ENCODE measurements at places on chromosomes 11 and 22.

DNA sequence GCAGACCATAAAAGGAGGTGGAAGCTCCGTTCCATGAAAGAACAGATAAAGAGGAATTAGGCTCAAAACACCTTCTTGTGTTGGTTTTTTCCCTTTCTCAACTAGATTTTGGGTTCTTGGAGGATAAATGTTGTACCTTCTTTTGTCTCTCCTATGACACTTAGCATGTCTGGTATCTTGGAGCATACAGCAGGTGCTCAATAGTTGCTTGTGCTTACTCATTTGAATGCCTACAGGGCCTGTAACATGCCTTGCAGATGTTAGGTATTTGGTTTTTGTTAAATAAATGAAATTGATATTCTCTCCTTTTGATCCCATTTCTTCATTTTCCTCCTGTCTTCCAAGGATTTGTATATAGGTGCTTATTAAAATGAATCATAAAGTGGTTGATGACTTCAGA is 16.4 kb upstream of the PLET1 start:
- no peak for DNase-seq

- DNase-seq, result peak; percentile 90
These were observed 289.1 kb downstream of the TBC1D22A start for GRCh38 chr22:47051441-47052071.

DNA sequence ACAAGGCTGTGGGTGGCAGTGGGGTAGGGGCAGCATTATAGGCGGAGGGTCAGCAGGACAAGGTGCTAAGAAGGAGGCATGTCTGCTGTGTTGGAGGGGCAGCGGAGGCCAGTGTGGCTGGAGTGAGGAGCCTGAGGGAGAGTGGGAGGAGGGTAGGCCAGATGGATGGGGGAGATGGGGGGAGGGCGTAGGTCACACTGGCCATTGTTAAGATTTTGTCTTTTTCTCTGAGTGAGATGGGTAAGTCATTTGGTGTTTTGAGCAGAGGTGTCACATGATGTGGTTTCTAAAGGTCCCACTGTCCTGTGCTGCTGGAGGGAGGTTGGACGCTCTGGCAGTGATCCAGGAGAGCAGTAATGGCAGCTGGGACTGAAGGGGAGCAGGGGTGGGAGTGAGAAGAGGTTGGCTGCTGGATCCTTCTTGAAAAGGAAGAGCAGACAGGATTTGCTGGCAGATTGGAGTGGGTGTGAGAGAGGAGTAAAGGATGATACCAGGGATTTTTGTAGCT is 9.8 kb downstream of the PPP6R3 start:
- DNase-seq, result no peak

- no peak for DNase-seq
These were observed 34.8 kb downstream of the EFCAB6 start for GRCh38 chr22:43777286-43777685.

DNA sequence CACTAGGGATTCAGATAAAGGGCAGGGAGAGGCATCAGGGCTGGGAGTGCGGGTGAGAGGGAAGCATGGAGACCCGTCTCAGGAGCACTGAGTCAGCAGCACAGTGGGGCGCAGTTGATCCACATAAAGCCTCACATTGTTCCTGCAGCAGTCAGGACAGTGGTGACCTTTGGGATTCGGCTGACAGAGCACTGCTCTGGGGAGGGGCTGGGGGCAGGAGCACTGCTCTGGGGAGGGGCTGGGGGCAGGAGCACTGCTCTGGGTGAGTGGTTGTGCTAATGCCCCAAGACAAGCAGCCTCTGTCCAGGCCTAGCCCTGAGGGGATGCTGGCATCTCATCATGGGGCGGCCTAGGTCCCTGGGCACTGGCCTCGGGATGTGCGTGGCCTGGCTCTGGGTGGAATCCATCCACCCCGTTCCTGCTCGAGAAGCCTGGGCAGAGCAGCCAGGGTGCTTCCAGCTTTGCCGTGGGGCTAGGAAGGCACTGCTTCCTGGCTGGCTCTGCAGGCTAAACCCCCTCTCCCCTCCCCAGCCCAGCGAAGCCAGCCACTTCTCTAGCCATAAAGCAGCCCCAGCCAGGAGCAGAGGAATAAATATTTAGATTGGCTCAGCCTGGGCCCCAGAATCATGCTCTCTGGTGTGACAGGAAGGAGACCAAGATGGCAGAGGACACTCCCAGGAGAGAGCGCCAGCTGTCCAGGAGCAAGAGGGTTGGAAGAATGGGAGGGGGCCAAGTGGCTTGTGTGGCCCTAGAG is 7.3 kb downstream of the OAF start:
- no peak for DNase-seq

- DNase-seq, result no peak
These were observed 159.1 kb downstream of the PGR start for GRCh38 chr11:100970283-100971164.

DNA sequence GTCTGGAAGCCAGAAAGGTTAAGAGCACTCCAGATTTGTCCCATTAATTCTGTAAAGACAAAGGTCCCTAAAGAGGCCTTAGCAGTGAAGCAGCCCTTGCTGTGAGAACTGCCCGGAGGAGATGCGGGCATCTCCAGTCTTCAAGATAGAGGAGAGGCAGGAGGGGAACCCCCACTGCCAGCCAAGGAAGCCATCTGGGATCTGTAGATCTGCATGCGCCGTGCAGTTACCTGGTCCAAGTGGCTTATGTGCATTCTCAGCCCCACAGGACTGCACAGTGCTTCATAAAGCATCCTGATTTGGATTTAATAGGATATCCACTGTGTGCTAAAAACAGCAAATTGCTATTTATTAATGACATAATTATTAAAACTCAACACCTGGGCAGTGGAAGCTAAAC is 834.6 kb downstream of the NTM start:
- no peak for DNase-seq

- no peak for DNase-seq
These were observed 23.8 kb downstream of the PACSIN2 start for GRCh38 chr22:42991010-42991651.

DNA sequence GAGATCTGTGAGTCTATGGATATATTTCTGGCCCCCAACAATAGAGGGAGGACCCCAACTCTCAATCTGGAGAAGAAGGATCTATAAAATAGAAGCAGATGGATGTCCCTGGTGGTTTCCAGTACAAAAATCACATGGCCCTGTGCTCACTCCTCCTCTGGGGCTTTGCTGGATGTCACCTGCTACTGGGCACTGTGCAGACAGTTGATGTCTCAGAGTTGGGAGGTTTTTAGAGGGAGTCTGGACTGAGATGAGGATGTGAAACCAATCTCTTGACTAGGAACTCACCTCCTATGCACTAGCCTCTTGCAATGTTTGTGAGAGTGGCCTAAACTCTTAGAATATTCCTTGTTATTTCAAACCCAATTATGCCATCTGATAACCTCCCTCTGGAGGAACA is 107.2 kb downstream of the SCN3B start:
- DNase-seq, result no peak

DNA sequence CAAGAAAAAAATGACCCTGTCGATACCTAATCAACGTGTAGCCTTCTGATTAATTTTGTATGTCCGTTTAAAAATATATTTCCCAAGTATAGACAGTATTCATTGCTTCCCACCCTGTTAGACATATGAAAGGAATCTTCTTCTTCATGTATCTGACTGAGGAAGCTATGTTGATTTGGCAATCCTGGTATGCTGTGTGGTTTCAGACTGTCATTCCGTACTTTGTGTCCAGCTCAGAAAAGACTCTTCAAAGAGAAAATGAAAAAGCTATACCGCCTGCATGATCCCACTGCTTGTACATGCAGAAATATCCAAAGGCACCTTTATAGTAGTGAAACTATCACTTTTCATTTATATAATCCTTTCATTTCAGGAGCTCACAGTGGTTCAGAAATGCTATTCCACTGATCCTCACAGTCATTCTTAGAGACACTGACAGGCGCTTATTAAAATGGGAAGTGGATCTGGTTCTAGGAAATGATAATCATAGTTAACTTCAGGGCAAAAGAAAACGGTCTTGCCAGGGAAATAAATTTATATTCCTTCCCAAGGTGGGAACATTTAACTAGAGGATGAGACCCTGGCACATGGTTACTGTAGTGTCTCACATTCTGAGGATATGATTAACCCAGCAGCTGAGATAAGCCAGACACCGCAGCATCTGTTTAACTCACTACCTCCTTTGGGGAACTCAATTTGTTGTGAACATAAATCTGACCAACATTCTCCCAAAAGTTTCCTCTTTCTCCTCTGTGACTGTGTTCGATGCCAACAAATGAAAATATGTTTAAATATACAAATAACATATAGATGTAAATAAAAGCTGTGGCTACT is 599.2 kb upstream of the LUZP2 start:
- DNase-seq, result no peak

GRCh38 chr11:122112470-122113365 is 3.3 kb downstream of the BLID start:
- no peak for DNase-seq

DNA sequence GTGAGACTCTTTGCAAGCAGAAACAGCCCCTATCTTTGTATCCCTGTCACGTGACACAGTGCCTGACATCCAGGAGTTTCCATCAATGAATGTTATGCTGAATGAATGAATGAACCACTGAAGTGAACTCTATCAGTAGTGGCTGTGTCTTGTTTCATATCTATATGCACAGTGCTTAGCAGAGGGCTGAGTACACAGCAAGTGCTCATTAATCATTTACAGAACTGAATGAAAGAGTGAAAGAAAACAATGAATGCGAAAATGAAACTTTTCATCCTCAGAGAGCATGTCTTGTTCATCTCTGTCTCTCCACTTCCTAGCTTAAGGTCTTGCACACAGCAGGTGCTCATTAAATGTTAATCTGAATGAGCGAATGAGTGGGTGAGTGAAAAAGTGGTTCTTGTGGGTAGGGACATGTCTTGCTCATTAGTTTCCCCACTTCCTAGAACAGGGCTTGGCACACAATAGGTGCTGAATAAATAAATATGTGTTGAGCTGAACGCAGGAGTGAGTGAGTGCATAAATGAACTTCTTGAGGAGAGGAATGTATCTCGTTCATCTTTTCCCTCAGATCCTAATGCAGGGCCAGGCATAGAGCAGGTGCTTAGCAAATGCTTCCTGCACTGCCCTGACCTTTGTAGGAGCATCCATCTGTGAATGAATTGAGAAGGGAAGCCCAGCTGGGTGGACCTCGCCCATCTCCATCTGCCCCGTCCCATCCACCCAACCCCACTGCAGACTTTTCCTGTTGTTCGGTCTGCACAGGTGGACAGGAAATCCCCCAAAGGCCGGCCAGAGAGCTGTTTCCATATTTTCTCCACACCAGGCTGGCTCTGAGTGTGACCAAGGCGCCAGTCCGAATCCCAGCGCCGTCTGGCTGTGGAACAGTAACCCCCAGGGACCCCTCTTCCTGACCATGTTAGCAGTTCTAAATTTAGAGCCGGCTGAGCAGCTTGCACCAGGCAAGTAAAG is 113.4 kb upstream of the CRYBB3 start:
- no peak for DNase-seq

- no peak for DNase-seq
These were observed 81.5 kb downstream of the WT1 start for GRCh38 chr11:32353884-32354283.

DNA sequence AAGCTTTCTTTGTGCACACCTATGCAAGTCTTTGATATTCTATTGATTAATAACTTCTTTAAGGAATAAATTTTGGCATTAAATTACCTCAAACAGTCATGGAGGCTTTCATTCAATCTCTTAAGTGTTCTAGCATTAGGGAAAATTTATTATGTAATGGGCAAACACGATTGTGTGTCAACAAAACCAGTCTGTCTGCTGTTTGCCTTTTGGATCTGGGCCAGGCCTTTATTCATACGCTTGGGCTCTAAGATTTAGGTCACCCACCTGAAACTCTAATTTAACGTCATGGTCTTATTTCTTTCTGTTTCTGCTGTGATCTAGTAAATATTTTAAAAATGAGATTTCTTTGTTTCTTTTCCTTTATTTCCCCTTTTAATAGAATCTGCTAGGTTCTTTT is 1270.6 kb downstream of the LRRC4C start:
- DNase-seq, result peak; percentile 83

GRCh38 chr11:12922418-12922817 is 86.7 kb upstream of the RASSF10 start:
- no peak for DNase-seq

GRCh38 chr11:38416141-38416540 is 1818.1 kb upstream of the RAG2 start:
- no peak for DNase-seq

DNA sequence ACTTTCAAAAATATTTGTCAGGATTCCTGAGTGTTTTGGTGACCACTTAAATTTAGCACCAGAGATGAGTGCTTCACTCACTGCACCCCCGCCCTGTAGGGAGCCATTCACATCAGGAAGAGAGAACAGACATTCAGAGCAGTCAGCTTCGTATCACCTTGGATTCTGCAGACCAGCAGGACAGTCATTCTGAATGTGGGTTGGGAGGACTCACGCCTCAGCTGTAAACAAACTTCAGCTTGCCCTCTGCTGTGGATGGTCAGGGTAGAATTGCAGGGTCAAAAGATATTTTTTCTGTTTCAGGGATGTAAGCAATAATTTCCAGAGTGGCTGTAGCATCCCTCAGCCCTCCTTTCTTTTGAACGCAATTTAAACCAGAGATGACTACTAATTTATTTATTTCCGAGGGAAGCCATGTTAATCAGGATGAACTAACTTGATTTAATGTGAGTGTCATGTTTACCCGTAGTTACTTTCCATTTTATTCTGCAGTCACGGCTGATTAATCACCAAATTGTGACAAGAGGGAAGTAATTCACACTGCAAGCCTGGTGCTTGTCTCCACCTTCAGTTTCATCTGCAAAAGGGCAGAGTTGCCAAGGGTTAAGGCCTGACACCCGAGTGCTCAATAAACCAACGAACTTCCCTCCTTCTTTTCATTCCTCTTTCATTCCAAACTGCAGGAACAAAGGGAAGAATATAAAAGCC is 174.2 kb upstream of the DDI1 start:
- DNase-seq, result peak; percentile 48

- DNase-seq, result no peak
These were observed 62.9 kb upstream of the LRRC4C start for GRCh38 chr11:41522391-41522790.

DNA sequence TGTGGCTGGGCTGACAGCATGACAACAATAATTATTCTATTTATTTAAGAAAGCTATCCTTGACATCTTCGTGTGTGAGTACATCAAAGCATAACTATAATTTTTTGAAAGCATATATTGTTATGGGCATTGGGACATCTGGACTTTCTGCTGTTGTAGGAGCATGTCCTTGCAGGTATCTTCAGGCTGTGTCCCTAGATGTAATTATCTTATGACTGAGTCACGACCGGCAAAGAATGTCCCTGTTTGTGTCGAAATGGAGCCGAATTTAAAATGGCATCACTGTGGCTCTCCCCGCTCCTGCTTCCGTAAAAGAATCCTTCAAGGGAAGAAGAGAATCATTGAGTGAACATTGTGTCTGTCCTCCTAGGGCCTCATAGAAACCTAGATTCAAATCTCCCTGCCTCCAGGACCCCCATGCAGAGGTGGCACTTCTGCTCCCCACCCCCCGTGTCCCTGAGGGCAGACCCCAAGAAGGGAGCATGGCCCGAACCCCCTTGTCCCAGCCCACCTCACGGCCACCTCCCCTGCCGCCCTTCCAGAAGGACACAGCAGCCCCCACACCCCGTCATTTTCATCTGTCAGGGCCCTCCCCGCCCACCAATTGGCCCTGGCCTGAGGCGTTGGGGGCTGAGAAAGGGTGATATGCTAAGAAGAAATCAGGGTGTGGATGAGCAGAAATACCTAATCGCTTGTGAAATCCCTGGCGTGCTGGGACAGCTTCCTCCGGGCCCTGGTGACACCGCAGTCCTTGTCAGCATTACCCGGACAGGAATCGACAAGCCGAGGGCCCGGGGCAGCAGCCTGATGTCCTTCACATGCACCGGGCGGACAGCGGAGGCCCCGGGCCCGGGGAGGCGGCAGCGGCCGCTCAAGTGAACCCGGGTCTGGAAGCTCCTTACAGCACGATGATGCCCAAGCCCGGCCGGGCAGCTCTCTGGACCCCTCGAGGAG is 48.6 kb upstream of the SLC22A12 start:
- no peak for DNase-seq
